Naive thymus-derived CD4-positive, alpha-beta T cell (primary cell): ENCODE measurements at places on chromosomes 11 and 22. TPM values are rescaled to one million over a fixed set of nuclear protein-coding genes. Genes with fewer than 3 reads are reported as not detected.

DNA sequence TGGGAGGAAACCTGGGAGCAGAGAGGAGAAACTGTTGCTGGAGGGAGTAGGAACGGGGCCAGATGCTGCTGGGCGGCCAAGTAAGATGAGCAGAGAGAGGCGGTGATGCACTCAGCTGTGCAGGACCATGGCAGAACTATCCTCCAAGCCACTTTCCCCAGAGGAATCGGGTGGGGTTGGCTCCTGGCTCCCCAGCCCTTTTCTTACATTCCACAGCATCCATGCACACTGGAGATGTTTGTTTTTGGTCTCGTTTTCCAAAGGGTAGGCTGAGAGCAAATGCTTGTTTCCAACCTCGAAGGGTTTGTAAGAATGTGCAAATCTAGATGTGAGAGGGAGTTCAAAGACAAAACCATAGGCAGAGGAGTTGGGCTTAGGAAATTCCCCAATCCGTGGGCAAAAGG, 73.2 kb downstream of the DBX1 start:
- no peak for DNase-seq

DNA sequence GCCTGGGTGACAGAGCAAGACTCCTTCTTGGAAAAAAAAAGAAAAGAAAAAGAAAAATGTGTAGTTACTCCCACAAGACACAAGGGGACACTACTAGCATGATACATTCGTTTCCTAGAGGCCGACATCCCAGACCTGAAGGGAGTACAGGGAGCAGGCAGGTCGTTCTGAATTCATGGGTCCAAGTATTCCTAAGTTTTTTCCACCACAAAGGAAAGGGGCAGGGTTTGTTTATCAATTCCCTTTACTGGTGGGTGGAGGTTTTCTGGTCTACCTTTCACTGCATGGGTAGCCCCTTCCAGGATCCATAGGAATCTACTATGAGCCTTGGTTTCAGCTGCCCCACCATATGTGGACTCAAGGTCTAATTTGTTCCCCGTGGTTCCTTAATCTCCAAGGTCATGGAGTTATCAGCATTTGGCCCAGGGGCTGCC, 11.8 kb downstream of the TIGD3 start:
- peak; percentile 49 for DNase-seq

DNA sequence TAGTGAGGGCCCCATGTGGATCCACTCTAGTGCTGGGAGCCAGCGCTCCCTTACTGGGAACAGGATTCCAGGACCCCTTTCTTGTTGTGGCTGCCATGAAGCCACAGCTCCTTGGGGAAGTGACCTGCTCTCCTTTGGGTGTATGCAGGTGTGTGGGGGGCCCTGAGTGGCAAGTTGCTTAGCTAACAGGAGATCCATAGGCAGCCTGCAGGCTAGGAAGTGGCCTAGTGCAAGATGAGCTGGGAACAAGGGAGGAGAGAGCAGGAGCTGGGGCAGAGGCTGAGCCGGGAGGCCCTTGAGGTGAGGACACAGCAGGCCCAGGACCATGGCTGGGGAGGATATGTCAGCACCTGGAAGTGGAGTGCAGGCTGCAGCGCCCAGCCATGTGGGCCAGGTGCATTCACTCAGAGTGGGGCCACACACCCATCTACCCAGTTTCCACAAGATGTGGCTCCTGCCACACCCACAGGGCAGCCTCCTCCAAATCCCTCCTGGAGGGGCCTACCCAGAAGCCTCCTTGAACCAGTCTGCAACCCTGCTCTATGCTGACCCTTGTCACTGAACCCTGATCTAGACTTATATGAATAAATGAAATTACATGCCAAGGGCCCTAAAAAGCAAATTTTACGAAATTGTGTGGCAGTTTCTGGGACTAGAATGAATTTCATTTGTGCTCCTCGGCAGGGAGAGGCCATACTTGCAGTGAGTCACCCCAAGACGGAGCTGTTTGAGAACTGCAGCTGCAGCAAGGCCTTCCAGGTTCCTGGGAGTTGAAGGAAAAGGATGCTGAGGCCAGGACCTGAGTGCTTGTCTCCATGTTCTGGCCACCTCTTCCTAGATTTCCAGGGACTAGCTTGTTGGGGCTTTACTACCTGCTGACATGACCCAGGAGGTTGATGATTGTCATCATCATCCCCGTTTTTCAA, 3.2 kb downstream of the THAP7 start:
- no peak for DNase-seq

- peak; percentile 45 for DNase-seq
Observed at GRCh38 chr11:129815596-129816461, at the start of gene TMEM45B. TMEM45B (plus strand) TSS chr11:129815848; CDS start chr11:129852483, 36,635 bp downstream.

- DNase-seq = no peak
Observed at GRCh38 chr11:126855536-126855935, 145.0 kb downstream of the KIRREL3 start.

- DNase-seq = no peak
Observed at GRCh38 chr11:72244361-72245262, 636 bp upstream of the PHOX2A start.

DNA sequence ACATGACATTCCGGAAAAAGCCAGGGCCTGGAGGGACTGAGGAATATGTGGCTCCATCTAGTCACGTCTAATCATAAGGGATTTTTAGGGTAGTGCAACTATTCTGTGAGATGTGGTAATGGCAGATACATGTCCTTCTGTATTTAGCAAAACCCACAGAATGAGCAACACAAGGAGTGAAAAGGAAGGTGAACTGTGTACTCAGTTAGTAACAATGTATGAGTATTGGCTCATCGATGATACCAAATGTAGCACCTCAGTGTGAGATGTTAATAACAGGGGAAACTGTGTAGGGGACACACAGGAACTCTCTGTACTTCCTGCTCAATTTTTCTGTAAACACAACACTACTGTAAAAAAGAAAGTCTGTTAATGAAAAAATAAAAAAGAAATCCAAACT, 42.0 kb upstream of the CARS1 start:
- DNase-seq = no peak

- no peak for DNase-seq
Observed at GRCh38 chr11:45272701-45273100, 13.4 kb downstream of the SYT13 start.

- no peak for DNase-seq
Observed at GRCh38 chr11:69868006-69868810, 49.0 kb upstream of the FGF3 start.

GRCh38 chr11:17915500-17916143, 97.2 kb downstream of the SERGEF start:
- DNase-seq = no peak

DNA sequence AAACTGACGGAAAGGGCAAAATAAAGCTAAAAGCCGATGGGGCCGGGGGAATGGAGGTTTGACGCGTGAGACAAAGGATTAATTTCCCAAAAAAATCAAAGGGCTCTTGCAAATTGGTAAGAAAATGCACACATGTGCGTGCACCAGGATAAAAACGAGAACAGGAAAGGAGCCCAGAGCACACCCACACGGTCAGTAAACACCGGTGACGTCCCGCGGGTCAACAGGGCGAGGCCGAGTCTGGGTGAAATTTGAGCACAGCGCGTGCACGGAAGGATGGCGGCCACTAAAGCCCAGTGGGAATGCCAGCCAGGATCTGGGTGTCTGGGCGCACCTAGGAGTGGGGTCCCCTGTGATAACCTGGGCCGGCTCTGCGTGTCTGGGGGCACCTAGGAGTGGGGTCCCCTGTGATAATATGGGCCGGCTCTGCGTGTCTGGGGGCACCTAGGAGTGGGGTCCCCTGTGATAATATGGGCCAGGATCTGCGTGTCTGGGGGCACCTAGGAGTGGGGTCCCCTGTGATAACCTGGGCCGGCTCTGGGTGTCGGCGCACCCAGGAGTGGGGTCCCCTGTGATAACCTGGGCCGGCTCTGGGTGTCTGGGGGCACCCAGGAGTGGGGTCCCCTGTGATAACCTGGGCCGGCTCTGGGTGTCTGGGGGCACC, 44.4 kb downstream of the BRSK2 start:
- DNase-seq = no peak

GRCh38 chr22:17974087-17974486, 50.3 kb downstream of the MICAL3 start:
- no peak for DNase-seq

DNA sequence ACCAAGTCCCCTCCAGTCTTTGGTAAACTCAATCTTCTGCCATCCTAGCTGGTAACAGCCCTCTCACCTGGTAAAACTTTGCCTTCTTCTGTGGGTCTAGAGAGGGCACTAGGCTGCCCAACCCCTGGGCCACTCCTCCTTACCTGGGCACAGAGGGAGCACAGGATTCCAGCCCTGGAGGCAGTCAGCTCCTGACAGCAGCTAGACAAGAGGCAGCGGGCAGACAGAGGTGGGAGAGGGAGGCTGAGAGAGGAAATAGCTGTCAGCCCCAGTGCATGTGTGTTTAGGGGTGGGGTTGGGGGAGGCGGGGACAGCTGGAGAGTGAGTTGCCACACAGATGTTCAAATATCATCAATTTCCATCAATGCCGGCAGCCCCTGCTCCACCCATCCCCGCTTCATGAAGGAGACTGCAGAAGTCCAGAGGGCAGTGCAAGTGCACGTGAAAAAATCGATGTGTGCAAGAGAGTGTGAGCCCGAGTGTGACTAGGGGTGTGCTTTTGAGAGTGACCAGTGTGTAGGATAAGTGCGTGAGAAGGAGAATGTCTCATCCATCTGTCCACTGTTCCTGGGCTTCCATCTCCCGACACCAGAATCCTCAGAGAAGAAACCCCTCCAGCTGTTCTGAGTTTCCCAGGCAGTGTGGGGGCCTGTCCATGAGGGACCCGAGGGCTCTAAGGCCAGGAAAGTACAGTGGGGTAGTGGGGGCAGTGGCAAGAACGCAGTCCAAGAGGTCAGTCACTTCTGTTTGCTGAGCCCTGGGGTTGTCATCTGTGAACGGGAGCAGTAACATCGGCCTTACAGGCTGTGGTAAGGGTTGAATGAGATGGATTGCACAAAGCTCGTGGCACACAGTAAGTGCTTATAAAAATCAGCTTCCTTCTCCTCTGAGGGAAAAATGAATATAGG, at the start of gene PTGDR2:
Gene PTGDR2 (minus strand): TSS at position 225 of the 908 bp plus-strand sequence. CDS start 2,228 bp downstream, outside the sequence.
- DNase-seq = no peak

DNA sequence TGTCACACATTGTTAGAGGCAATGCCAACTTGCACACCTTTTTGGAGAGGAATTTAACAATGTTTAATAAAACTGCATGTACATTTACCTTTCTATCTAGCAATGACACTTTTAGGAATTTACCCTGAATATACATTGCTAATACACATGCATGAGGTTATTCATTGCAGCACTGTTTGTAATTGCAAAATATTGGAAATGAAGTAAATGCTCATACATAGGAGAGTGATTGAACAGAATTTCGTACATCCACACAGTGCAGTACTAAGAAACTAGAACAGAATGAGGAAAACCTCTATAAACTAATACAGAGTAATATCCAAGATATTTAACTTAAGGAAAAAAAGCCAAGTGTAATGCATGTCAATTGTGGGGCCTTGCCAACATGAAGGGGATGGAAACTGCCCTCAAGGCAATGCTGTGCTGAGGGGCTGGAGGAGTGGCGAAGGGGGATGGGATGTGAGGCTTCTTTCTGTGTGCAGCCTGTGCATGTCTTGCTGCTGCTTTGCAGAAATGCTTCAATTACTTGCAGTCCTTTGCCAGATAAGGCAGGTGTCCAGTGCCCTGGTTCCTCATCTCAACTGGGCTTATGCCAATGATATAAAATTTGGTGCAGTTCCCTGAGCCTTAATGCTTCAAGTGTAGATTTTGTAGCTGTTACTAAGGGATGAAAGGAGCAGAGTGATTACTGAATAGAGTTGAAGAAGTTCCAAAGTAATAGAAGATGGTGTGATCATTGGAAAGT, 96.1 kb downstream of the GRIA4 start:
- DNase-seq = no peak

GRCh38 chr22:39518144-39518786, 2.1 kb upstream of the ATF4 start:
- DNase-seq = no peak

The FAU gene
- total RNA-seq = 1,053 and 1,138 TPM in 2 replicates

The SNU13 gene
- 121 TPM for total RNA-seq

The XKR3 gene
- not detected for total RNA-seq

The PVALB gene
- total RNA-seq = not detected

The HORMAD2 gene
- total RNA-seq = not detected

The SHANK2 gene
- 0.72 TPM for total RNA-seq

The OR52I1 gene
- not detected in 2 replicates for total RNA-seq
